BE2C (cell line): ENCODE measurements at places on chromosomes 7 and 10.

DNA sequence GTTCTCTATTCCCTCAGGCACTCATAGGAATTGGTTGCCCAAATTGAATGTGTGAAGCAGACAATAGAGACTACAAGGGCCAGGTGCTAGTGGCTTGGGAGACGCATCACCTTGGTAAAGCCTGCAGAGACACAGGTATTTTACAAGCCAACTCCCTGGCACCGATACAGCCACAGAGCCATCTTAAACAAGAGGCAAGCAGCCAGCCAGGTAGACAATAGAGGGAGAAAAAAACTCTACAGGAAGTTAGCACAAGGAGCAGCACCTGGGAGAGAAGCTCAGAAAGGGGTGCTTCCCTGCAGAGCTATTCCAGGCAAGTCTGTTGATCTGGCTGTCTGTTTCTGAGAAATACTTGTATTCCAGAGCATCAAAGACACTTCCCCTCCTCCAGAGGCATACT is 43.0 kb upstream of the CDK1 start:
- no peak for DNase-seq

GRCh38 chr10:99433378-99434020 is 3.1 kb upstream of the GOT1 start:
- no peak for DNase-seq

- DNase-seq: no peak
Measured at GRCh38 chr10:79311581-79312407, 35.5 kb upstream of the PPIF start.

- no peak for DNase-seq
Measured at GRCh38 chr7:148276314-148277041, 314.1 kb upstream of the C7orf33 start.

DNA sequence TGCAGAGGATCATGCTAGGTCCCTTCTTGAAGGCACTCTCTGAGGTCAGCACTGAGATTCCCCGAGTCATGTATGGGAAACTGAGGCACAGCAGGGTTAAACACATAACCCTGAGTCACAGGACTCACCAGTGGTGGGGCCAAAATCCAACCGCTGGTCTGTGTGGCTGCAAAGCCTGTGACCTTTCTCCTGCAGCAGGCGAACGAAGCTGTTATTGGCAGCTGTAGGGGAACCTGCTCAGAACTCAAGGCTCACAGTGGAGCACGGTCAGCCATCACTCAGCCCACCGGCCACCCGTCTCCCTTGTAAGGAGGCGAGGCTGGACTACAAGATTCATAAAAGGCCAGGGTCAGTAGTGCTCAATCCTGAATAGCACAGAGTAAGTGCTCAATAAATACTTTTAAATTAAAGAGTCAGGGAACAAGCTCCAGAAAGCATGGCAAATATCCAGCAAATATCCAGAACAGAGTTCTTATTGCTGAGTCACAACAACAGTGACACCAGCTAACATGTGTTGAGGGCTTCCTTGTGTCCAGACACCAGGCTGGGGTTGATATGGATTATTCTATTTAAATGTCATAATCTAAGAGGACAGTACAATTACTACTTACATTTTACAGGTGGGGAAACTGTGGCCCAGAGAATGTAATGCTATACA is 34.9 kb downstream of the CHST15 start:
- DNase-seq: no peak

DNA sequence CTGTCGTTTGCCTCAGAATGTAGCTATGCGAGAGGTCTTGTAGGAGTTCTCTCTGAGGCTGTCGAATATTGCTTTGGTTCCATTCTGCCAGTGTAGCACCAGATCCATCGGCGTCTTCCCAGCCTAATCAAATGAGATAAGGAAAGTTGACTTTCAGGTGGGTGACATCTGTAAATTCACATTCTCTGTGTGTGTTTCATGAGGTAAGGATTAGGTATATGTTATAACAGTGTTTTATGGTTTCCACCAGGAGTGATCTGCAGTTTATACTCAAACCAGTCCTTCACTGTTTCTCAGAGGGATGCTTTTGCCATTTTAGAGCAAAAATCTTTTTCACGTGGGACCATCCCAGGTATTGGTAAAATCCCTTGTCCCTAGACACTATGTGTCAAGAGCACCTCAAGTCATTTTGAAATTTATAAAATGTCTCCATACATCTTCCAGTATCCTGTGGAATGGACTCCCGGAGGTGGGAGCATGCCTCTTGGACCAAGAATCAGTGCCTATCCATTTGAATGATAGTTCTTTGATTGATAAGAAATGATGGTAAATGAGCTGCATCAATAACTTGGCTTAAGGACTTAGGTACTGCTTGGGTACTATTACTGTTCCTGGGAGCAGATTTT is 7.9 kb downstream of the ANKRD1 start:
- DNase-seq: no peak

DNA sequence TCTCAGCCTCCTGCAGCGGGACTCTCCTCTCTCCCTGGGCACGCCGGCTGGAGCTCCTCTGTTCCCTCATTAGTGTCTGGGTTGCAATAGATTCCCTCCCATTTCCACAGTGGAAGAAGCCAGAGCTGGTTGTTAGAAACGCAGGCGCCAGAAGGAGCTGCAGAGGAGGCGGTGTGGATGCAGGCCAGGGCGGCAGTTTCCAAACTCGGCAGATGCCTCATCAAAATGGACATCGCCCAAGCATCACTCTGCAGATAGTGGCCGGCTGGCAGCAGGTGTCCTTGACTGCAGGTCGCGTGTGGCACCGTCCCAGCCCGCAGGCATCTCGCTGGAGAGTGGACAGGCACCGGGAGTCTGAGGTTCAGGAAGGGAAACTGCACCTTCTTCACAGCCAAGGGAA is 201.8 kb downstream of the TCERG1L start:
- DNase-seq: no peak

DNA sequence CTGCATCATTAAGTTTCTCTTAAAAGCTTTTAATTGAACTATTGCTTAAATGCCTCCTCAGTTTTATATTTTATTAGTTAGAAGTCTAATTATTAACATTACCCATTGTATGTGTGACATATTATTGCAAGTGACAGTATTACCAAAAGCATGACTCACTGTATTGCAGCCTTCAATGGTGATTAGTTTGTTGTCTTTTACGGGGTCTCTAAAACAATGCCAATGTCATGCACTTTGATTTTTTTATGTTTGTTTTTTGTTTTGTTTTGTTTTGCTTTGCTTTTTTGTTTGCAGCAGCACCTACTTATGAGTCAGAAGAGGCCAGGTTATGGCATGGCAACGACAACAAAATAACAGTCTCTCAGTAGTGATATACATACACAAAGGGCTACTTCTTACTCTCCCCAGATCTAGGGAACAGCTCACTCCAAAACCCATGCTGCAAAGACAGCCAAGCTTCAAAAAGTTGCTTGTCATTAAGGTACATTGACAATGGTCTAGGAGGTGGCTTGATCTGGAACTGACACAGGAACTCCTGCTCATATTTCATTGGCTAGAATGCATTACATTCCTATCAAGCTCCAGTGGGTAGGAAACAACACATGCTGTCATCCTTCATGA is 293.7 kb upstream of the POM121L12 start:
- no peak for DNase-seq

- DNase-seq: no peak
Measured at GRCh38 chr7:121099572-121099971, 111.1 kb downstream of the CPED1 start.
